ENCODE measurements at places on chromosomes 2 and 18.

DNA sequence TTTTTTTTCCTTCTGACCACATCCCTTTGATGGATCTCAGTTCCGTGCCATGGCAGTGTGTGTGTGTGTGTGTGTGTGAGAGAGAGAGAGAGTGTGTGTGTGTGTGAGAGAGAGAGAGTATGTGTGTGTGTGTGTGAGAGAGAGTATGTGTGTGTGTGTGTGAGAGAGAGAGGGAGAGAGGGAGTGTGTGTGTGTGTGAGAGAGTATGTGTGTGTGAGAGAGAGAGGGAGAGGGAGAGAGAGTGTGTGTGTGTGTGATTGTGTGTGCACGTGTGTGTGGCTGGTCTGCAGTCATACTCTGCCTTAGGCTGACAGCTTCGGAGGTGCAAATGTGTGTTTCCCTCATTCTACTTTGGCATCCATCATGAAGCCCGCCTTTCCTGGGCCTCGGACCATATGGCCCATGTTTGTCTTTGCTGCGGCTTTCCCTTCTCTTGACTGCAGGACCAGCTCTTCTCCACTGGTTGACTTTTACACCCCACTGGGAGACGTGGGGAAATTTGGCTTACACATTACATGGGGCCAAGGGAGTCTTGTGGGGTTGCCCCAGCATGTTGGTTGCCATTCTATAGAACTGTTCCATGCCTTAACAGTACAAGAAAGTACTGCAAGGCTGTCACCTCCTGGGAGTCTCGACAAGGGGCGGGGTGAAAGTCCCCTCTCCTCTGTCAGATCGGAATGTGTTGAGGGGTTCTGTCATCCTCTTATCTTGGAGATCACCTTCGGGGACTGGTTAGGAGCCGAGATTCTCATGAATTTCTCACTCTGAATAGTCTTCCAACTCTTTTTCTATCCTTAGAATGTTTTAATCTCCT, 21.6 kb downstream of the TSN start:
- no peak for DNase-seq

- no peak for DNase-seq
These were observed 51.0 kb downstream of the ADD2 start for GRCh38 chr2:70716951-70717350.

DNA sequence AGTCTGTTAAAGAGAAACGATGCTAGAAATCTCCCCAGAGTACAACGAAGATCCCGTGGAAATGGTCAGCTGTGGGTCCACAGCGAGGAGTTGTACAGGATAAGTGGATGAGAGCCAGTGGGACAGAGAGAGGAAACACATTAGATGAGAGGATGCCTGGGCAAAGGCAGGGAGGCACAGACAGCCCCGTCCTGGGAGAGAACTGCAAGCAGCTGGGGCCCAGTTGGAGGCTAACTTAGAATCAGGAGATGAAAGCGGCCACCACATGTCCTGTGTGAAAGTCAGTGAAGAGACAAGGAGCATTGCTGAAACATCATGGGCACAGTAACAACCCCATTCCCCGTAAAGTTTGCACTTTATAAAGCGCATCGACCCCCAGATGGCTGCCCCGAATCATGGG, 157.5 kb downstream of the RAPGEF4 start:
- DNase-seq: no peak

DNA sequence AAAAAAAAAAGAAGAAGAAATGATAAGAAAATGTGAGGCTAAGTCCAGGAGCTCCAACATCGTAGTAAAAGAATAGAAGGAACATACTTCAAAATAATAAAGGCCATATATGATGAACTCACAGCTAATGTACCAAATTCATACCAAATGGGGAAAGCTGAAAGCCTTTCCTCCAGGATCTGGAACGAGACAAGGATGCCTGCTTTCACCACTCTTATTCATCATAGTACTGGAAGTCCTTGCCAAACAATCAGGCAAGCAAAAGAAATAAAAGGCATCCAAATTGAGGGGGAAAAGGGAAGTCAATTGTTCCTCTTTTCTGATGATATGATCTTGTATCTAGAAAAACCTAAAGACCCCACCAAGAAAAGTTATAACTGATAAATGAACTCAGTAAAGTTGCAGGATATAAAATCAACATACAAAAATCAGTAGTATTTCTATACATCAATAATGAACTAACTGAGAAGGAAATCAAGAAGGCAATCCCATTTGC, 170.6 kb downstream of the METTL4 start:
- DNase-seq: no peak

- DNase-seq: no peak
These were observed 29.3 kb downstream of the SOS1 start for GRCh38 chr2:39091543-39091942.

- no peak for DNase-seq
These were observed 181.1 kb downstream of the INO80D start for GRCh38 chr2:205904873-205905272.

- no peak for DNase-seq
These were observed 1245.1 kb upstream of the LRRTM1 start for GRCh38 chr2:81549646-81550045.

DNA sequence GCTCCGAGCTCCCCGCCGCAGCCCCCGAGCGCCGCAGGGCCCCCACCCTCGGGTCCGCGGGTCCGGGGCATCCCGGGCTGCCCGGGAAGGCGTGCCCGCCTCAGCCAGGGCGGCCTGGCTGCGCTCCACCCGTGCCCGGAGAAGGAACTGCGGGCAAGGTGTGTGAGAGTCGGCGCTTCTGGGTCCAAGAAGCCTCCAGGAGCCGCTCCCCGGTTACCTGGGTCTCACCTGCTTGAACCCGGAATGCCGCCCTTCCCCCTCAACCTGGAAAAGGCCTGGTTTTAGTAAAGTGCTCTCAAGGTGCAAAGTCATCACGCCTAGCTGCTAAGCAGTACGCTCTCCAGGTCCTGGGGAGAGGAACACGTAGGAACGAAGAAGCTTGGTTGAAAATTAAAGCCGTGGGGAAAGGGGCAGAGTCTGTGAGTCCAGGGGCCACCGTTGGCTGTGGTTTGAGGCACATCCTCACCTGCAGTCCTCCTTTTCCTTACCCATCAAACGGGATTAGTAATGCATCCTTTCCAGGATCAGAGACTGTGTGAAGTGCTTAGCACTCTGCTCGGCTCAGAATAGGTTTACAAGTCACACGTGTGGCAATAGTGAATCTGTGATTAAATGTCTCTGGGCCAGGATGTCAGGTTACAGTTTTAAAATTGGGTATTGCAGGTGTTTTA, 1.2 kb downstream of the ASAP2 start:
- DNase-seq: no peak

DNA sequence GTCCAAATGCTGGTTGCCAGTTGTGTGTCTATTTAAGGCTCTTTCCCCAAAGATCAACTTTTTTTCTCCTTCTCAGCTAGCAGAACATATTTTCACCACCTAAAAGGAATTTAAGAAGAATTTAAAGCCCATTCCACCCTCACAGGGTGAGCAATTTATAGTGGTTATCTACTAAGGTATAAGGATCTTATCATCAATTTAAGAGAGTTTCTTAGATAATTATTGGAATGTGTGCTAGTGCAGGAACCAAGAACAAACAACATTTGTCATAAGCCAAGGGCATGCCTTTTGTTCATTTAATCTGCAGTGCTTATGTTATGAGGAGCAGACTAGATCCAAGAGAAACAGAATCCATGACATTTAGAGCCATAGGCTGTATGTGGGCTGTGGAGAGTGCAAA, 37.2 kb downstream of the NLRC4 start:
- DNase-seq: no peak
